Hematopoietic multipotent progenitor cell treated with erythropoietin and hydrocortisone succinate and interleukin-3 and kit ligand, for 17 days (in vitro differentiated cells): ENCODE measurements at places on chromosomes 5 and 9.

DNA sequence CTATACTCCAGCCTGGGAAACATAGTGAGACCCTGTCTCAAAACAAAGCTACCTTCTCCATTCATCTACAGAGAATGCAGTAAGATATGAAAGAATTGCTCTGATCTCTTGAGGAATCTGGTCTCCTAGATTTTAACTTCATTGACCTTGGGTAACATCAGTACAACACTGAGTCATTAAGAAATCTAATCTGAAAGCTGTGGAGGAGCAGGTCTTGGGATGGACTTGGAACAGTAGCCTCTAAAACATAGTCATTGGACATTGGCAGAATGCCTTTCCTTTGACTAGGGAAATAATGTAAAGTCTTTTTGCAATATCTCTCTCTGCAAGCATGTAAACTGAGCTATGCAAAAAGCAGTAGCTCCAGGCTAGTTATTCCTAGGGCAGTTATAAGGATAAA lies 58.1 kb downstream of the KCNN2 start:
- DNase-seq, result no peak

DNA sequence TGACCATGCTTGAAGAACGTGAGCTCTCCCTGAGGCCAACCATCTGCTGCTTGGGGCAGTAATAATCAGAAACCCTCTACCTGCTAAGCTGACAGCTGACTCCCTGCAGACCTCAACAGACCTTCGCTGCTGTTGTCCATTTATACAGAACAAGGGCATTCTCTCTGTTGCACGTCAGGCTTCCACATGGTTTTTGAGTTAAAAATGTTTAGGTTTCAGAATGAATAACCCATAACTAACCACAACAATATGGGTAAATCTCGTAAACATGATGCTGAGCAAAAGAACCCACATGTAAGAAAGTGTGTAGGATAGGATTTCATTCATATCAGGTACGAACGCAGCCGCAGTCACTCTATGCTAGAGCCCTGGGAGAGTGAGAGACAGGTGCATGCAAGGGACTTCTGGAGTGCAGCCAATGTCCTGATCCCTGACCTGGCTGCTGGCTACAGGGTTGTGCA lies 348.5 kb downstream of the MED10 start:
- no peak for DNase-seq

- no peak for DNase-seq
These were observed 17.8 kb downstream of the BICD2 start for GRCh38 chr9:92746567-92747458.

DNA sequence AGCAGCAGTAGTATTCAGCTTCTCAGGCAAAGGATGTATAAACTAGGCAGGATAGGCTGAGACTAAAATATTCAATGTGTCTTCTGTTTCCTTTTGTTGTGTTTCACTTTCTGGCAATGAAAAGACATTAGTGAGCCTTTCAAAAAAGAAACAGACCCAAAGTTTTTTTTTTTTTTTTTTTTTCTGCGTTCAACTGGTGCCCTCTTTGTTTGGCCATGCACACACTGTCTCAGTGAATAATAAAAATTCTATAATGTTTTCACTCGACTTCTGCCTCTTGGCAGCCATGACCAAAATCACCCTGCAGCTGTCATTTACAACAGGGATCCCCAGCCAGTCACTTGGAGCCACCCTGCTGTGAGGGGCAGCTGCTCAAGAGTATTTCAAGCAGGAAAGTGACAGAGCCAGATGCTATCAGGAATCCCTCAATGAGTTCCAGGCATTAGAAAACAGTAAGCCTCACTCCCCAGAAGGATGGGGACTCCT lies 44.0 kb upstream of the MAN2A1 start:
- DNase-seq, result no peak

DNA sequence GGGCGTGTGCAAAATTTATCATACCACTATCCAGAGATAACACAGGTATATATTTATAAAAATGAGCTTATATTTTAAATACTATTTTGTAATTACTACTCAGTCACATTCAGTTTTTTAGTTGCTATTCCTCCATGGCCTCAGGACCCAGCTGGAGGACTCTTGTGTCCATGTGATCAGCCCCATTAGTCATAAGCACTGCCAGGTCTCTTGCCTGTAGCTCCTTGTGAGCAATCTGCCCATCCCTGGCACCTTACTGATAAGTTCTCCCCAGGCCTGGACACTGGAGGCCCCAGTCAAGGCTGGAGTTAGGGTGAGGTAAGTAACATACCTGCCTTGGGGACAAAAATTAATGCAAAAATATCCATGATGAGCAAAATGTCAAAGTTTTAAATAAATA lies 29.5 kb upstream of the ADRB2 start:
- DNase-seq, result no peak

DNA sequence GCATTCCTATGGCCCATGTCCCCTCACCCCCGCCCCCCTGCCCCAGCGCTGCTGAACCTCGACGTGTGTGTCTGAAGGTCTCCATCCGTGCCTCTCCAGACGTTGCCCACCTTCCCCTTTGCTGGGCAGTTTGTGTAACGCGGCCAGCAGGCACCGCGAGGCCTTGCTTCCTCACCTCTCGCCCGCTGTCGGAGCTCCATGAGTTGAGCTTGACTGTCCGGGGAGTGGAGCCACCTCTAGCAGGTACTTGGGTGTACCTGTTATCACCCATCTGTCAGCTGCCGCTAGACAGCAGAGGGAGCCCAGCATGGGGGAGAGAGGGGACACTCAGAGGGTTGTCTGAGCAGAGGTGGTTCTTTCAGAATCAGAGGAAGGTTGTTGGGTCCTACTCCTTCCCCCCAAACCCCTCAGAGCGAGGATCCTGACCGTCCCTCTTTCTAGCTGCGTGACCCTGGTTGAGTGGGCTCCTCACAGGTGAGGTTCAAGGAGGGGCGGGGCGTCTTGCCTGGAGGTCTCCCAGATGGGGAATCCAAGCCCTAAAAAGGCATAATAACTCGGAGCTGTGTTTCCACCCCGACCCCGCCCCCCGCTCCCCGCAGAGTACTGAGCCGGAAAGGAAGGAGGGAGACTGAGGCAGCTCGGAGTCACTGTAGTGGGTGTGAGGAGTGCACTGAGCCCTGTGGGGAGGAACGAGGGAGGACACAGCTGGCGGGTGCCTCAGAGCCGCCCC lies 184.7 kb downstream of the C9orf50 start:
- no peak for DNase-seq

- no peak for DNase-seq
These were observed 235.5 kb downstream of the TMEM161B start for GRCh38 chr5:88033191-88033590.

DNA sequence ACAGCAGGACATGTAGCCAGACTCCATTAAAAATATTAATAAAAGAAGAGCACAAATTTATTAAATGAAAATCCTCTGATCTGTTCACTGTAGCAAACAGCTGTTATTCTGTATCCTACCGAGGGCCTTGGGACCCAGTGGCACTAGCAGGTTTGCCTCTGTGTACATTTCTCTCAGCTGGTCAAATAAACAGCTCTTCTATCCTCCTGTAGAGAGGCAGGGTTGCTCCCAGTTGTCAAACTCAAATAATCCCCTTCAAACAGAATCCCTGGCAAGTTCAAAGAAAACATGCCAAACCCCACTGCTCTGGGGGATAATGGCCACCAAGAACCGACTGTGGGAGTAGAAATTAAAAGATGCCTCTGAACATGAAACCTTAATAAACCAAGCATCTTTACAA lies 1262.0 kb upstream of the DMAC1 start:
- no peak for DNase-seq

DNA sequence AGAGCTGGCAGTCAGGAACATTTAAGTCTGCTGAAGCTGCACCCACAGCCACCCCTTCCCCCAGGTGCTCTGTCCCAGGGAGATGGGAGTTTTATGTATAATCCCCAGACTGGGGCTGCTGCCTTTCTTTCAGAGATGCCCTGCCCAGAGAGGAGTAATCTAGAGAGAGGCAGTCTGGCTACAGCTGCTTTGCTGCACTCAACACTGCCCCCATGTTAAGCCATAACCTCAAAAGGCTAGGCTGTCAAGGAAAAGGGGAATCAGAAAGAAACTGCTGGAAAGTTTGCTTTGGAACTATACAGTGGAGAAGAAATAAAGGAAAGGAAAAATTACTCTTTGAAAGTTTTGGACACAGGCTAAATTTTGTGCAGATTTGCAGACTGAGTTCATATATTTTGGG lies 127.2 kb downstream of the MACIR start:
- DNase-seq, result no peak

DNA sequence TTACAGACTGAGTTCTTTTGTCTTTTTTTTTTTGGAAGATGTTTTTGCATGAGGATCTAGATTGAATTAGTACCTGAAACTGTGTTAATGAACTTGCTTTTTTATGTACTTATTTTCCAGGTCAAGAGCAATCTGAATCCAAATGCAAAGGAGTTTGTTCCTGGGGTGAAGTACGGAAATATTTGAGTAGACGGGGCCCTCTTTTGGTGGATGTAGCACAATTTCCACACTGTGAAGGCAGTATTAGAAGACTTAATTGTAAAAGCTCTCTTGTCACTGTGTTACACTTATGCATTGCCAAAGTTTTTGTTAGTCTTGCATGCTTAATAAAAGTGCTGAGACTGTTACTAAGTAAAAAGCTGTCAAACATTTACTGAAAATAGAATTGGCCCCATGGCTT lies 14.5 kb downstream of the SLC23A1 start:
- DNase-seq, result peak; percentile 32

GRCh38 chr9:115196919-115197318 lies 79.0 kb upstream of the TNC start:
- DNase-seq, result no peak

DNA sequence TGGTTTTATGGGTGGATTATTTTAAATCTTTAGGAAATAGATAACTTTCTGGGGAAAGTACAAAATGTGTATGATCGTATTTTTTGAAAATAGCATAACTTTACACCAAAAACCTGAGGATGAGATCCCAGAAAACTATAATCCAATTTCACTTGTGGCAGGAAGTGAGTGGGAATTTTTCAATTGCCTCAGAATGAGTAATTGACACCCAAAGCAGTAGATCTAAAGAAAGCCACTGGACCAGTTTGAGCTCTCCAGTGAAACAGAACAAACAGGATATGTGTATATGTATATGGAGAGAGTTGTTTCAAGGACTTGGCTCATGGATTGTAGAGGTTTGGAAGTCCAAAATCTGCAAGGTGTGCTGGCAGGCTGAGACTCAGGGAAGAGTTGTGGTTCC lies 109.2 kb upstream of the SHB start:
- no peak for DNase-seq

- no peak for DNase-seq
These were observed 33.9 kb downstream of the SH3TC2 start for GRCh38 chr5:149028984-149029383.

- DNase-seq, result no peak
These were observed 266.2 kb upstream of the IRX1 start for GRCh38 chr5:3329427-3329826.

- no peak for DNase-seq
These were observed 684 bp downstream of the DNAJA1 start for GRCh38 chr9:33025572-33026342.

DNA sequence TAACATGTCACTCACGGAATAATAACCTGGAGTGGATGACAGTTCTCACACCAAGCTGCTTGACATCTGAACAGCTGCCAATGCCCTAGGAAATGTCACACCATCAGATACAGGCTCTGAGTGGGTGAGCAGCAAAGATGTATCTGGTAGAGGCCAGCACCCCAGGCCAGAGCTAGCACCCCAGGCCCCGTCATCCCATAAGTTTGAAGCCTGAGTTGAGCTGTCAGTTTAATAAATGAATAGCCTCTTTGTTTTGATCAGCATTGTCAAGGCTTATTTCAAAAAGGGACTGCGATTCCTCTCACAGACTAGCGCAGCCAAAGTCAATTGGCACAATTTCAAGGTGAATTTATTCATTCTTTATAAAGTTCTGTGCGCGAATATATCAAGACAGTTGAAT lies 1327.1 kb downstream of the MAT2B start:
- DNase-seq, result no peak

GRCh38 chr5:103021314-103021713 lies 98.6 kb downstream of the GIN1 start:
- DNase-seq, result no peak

DNA sequence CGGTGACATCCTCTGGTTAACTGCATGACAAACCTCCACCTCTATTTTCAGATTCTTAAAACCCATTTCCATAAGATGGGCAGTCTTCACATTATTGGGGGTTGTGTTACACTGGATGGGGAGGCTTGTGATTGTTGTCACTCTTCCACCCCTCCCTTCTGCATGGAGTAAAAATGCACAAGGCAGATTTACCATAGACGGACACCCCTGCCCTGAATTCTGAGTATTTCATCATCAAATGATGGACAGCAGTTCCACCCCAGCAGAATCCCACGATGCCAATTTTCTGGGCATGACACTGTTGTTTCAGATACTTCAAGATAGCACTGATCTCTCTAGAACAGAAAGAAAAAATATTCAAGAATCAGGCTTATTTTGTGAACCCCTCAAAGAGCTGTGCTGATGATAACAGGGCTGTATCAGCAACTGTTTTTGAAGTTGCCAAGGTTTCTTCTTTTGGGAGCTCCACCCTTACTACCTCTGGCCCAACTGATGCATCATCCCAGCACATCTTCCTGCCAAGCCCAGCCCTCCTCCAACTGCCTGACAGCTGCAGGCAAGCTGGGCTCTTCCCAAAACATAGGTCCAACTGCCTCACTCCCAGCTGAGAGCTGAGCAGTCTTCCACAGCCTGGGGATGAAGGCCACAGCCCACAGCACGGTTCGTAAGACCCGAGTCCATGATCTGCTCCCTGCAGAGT lies 21.4 kb downstream of the CMBL start:
- DNase-seq, result peak; percentile 78

- DNase-seq, result no peak
These were observed 347.2 kb upstream of the CD180 start for GRCh38 chr5:67543720-67544270.

GRCh38 chr9:113228130-113228665 lies 6.9 kb downstream of the SLC31A1 start:
- no peak for DNase-seq

DNA sequence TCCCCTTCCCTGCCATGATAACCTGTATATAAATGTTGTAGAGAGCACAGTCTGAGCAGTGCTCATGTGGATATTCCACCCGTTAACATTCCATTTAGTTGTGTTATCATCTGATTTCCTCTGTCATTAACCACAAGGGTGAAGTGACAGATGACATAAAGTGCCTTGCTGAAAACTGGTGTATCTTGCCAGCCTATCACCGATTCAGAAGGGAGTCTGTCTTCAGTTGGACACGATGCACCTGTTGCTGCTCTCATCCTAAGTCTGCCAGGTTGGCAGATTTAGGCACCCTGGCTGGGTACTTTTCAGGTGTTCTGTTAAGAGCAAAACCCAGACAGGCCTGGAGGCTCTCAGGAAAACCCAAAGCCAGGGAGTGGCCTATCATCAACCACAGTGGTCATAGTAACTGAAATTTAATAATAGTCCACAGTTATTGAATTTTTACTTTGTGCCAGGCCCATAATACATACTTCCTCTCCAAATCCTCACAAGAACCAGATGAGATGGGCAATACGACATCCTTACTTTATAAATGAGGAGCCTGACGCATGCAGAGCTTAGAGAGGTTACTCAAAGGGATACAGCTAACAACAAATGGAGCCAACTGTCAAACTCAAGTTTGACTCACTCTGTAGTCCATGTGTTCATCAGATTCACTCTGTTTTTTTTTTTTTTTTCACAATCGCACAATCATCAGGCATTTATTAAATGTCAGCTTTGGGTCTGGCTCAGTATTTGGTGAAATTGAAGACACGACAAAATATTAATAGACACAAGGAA lies 100.7 kb upstream of the SPRY4 start:
- DNase-seq, result no peak

GRCh38 chr9:35257986-35258659 lies 96.3 kb downstream of the UNC13B start:
- DNase-seq, result no peak

- DNase-seq, result no peak
These were observed 550 bp upstream of the CKMT2 start for GRCh38 chr5:81232464-81233079.

- no peak for DNase-seq
These were observed 24.0 kb upstream of the ASPN start for GRCh38 chr9:92506184-92506857.
